Articular chondrocyte of knee joint (primary cell): ENCODE measurements at places on chromosomes 5 and 9. TPM values are rescaled to one million over a fixed set of nuclear protein-coding genes. Genes with fewer than 3 reads are reported as not detected.

Gene SV2C
- not detected in 2 replicates for total RNA-seq

Gene HAVCR2
- 0.26 and 0.43 TPM in 2 replicates for total RNA-seq

Gene PSD2
- total RNA-seq: 0.11 and 0.13 TPM in 2 replicates

Gene ERBIN
- total RNA-seq: 330 and 367 TPM in 2 replicates

Gene EPB41L4A
- 6.8 and 13.9 TPM in 2 replicates for total RNA-seq
